Nephron progenitor cell (in vitro differentiated cells): ENCODE measurements at places on chromosomes 7 and 10.

DNA sequence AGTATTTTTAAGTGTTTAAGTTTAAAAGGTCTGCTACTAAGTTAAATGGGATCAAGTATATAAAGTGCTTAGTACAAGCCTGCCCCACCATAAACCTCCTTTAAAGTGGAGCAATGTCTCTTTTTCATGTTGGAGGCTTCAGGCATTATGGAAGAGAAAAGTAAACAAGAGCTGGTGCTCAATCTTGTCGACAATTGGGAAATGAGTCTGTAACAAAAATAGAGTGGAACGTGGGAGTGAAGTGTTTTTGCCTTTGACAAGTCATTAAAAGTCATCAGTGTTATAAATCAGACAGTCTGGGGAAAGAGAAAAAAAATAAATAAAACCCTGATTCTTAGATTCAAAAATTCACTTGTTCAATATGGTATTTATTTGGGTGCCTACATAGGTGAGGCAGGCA, 44.7 kb downstream of the DNAJC12 start:
- peak overlapping the region; percentile 55 for H3K27ac ChIP-seq
- H3K36me3 ChIP-seq = no peaks in the 10 kb centered on the region
- H3K27me3 ChIP-seq = peaks cover 11% of the 10 kb centered on the region
- H3K4me3 ChIP-seq = no peak overlapping the region
- DNase-seq = no peak
- peaks cover 45% of the 10 kb centered on the region for H3K4me1 ChIP-seq

GRCh38 chr10:77716458-77717317, 79.1 kb upstream of the KCNMA1 start:
- H3K4me1 ChIP-seq = peaks cover 61% of the 10 kb centered on the region
- no peak overlapping the region for H3K4me3 ChIP-seq
- no peaks in the 10 kb centered on the region for H3K36me3 ChIP-seq

DNA sequence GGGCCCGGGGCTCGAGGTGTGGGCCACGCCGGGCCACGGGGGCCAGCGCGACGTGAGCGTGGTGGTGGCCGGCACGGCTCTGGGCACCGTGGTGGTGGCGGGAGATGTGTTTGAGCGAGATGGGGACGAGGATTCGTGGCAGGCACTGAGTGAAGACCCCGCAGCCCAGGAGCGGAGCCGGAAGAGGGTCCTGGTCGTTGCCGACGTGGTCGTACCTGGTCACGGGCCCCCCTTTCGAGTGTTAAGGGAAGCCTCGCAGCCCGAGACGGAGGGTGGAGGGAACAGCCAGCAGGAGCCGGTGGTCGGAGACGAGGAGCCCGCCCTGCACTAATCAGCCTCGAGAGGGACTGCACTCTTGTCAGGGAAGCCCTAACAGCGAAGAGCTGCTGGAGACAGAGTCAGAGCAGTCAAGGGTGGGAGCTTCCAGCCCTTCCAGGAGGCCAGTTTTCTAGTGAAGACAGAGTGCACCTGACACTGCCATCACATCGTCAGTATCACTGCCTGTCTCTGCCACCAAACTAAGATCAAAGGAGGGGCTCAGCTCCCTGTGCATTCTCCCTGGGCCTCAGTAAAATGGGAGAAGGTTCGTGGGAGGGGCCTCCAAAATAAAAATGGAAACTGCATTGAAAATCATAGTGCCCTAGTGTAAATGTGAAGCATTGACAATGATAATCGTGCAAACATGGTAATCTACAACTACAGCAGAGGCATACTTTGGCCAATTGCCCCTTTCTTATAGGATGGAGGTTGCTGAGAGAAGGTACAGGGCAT, 1.3 kb downstream of the MBLAC1 start:
- peak overlapping the region; percentile 81 for H3K4me3 ChIP-seq
- peaks cover 11% of the 10 kb centered on the region for H3K36me3 ChIP-seq
- peaks cover 17% of the 10 kb centered on the region for H3K27me3 ChIP-seq
- H3K4me1 ChIP-seq = peaks cover 38% of the 10 kb centered on the region

- no peaks in the 10 kb centered on the region for H3K4me1 ChIP-seq
- H3K4me3 ChIP-seq = no peak overlapping the region
- peak; percentile 49 for DNase-seq
- H3K27ac ChIP-seq = no peak overlapping the region
- H3K36me3 ChIP-seq = no peaks in the 10 kb centered on the region
- peaks cover 5% of the 10 kb centered on the region for H3K27me3 ChIP-seq
Observed at GRCh38 chr7:43071604-43072003, 40.8 kb upstream of the HECW1 start.

- DNase-seq = no peak
- peaks cover 17% of the 10 kb centered on the region for H3K27me3 ChIP-seq
- no peaks in the 10 kb centered on the region for H3K36me3 ChIP-seq
- no peak overlapping the region for H3K4me3 ChIP-seq
Observed at GRCh38 chr10:100890673-100891317, 22.0 kb upstream of the SLF2 start.

DNA sequence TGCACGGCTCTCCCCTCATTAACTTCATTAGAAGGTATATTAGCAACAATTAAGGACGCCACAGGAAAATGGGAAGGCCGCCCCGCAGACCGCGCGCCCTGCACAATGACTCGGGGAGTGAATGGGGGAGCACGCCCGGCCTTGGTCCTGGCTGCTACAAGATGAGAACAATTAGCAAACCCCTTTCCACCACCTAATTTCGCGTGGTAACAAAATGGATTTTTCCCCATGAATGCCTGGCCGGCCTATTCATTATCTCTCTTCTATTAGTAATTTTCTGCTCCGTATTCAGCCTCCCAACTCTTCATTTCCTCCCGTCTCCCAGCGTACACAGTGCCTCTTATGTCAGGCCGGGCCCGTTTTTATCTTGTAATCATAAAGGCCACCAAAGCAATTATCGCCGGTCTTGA, 346.9 kb downstream of the DNAJB6 start:
- H3K27me3 ChIP-seq = peaks cover 90% of the 10 kb centered on the region
- peaks cover 67% of the 10 kb centered on the region for H3K4me1 ChIP-seq
- peak overlapping the region; percentile 79 for H3K4me3 ChIP-seq
- no peak for DNase-seq

DNA sequence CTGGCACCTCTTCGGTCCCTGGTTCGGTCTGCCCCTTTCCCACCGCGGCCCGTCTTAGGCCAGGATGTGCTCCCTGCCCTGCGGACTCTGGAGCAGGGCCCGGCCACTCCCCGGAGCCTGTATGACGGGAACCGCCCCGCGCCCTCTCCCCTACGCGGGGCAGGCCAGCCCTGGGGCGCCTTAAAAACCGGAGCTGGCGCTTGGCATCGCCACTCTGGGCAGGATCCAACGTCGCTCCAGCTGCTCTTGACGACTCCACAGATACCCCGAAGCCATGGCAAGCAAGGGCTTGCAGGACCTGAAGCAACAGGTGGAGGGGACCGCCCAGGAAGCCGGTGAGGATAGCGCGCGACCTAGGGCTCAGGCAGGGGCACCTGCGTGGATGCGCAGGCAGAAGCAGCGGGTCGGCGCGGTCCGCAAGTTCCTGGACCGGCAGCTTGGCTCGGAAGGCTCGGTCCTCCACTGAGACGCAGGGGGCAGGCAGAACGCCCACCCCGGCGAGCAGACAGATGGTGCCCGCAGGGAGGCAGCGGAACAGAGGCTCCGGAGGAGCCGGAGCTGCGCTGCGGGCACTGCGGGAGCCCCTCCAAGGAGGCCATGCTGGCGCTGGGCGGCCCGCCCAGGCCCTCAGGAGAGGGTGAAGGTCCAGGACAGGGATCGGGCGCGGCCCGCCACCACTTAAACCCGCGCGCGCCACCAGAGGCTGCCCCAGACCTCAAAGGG, at the start of gene ADIRF:
TSS of gene ADIRF (plus strand) at position 212 of the 723 bp plus-strand sequence. CDS start at position 275, 63 bp downstream.
- H3K27me3 ChIP-seq = peaks cover 25% of the 10 kb centered on the region
- no peaks in the 10 kb centered on the region for H3K36me3 ChIP-seq
- H3K4me1 ChIP-seq = peaks cover 64% of the 10 kb centered on the region
- no peak for DNase-seq
- no peak within 1 kb of the TSS for H3K4me3 ChIP-seq

- DNase-seq = no peak
- no peak overlapping the region for H3K27ac ChIP-seq
- H3K27me3 ChIP-seq = peaks cover 24% of the 10 kb centered on the region
Observed at GRCh38 chr10:14240253-14241189, 90.2 kb downstream of the FRMD4A start.

DNA sequence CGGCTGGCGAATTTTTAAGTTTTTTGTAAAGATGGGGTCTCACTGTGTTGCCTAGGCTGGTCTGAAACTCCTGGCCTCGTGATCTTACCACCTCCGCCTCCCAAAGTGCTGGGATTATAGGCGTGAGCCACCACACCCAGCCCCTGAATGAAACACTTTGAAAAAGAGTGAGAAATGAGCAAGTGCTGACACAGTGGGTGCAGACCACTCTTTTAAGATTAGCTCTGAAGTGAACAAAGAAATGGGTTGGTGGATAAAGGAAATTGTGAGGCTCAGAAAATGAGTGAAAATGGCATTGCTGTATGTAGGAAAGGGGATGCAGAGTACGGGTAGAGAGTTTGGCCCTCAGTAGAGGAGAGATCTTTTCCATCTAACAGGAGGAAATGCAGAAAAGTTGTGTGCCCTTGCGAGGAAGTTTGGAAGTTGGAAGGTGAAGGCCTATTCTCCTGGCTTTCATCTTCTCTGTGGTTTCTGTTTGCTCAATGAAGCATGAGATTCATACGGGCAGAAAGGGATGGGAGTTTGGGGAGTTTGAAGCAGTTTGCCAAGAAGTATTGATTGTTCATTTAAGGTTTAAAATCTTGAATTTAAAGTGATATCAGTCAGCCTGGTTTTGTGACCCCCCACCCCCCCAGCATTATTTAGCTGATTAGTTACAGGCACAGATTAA, 11.0 kb downstream of the MAPK8 start:
- no peaks in the 10 kb centered on the region for H3K4me1 ChIP-seq
- H3K4me3 ChIP-seq = no peak overlapping the region
- H3K36me3 ChIP-seq = peaks cover 36% of the 10 kb centered on the region
- no peak overlapping the region for H3K27ac ChIP-seq
- no peak for DNase-seq
- no peaks in the 10 kb centered on the region for H3K27me3 ChIP-seq

GRCh38 chr10:60870803-60871202, 73.2 kb downstream of the RHOBTB1 start:
- no peak for DNase-seq
- peaks cover 60% of the 10 kb centered on the region for H3K36me3 ChIP-seq
- H3K27ac ChIP-seq = no peak overlapping the region
- no peak overlapping the region for H3K4me3 ChIP-seq

- H3K36me3 ChIP-seq = peaks cover 43% of the 10 kb centered on the region
- no peaks in the 10 kb centered on the region for H3K27me3 ChIP-seq
- DNase-seq = no peak
- peaks cover 8% of the 10 kb centered on the region for H3K4me1 ChIP-seq
- no peak overlapping the region for H3K4me3 ChIP-seq
- H3K27ac ChIP-seq = no peak overlapping the region
Observed at GRCh38 chr10:24674892-24675632, 48.6 kb downstream of the ARHGAP21 start.

DNA sequence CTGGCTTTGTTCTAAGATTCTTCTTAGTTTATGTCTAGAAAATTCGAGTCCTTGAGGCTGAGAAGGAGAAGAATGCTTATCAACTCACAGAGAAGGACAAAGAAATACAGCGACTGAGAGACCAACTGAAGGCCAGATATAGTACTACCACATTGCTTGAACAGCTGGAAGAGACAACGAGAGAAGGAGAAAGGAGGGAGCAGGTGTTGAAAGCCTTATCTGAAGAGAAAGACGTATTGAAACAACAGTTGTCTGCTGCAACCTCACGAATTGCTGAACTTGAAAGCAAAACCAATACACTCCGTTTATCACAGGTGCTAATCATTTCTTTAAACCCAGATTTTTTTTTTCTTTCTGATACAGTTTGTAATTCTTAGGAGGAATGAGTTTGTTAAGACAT, 6.7 kb downstream of the CEP55 start:
- H3K27ac ChIP-seq = no peak overlapping the region
- peaks cover 22% of the 10 kb centered on the region for H3K4me1 ChIP-seq
- peaks cover 42% of the 10 kb centered on the region for H3K36me3 ChIP-seq
- no peaks in the 10 kb centered on the region for H3K27me3 ChIP-seq

GRCh38 chr10:123087348-123087747, 48.4 kb upstream of the HMX3 start:
- peaks cover 39% of the 10 kb centered on the region for H3K27me3 ChIP-seq
- no peaks in the 10 kb centered on the region for H3K4me1 ChIP-seq
- no peak overlapping the region for H3K27ac ChIP-seq
- no peaks in the 10 kb centered on the region for H3K36me3 ChIP-seq
- H3K4me3 ChIP-seq = no peak overlapping the region

DNA sequence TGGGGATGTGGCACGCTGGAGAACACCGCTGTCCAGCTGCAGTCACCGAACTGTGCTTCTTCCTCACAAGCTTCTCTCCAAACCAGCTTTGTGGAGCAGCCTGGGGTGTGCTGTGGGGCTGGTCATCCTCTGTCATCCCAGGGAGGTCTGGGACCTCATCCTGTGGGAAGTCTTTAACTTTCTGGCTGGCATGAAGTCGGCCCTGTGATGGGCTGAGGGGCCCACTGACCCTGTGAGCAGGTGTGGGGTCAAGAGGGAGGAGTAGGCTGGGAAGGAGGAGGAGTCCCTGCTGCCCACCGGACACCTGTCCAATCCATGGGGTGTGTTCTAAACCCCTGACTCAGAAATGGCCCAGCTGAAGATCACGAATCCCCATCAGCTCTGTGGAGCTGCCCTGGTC, 136.2 kb upstream of the SHH start:
- no peaks in the 10 kb centered on the region for H3K36me3 ChIP-seq
- no peak overlapping the region for H3K4me3 ChIP-seq
- no peak for DNase-seq

DNA sequence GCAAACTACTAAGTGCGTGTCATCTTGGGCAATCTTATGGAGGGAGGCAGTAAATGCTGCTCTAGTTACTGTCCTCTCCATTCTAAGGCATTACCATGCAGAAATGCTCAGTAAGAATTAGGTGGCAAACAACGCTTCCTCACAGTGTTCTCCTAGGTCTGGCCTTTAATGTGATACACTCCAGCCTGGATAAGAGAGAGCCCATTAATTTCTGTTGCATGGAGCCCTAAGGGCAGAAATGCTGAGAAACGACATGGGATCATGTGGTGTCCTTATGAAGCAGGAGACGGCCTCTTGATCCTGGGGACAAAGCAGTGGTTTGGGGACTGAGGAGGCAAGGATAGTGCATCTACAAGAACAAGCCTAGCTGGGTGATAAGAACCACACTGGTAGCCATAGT, 44.0 kb downstream of the SLC25A13 start:
- no peak for DNase-seq
- peaks cover 50% of the 10 kb centered on the region for H3K36me3 ChIP-seq
- no peaks in the 10 kb centered on the region for H3K27me3 ChIP-seq
- no peak overlapping the region for H3K4me3 ChIP-seq
- H3K4me1 ChIP-seq = peaks cover 4% of the 10 kb centered on the region

GRCh38 chr10:22494007-22494406, 148.7 kb downstream of the SPAG6 start:
- no peak overlapping the region for H3K4me3 ChIP-seq
- peaks cover 9% of the 10 kb centered on the region for H3K27me3 ChIP-seq
- H3K4me1 ChIP-seq = peaks cover 28% of the 10 kb centered on the region
- H3K27ac ChIP-seq = no peak overlapping the region
- DNase-seq = no peak
- no peaks in the 10 kb centered on the region for H3K36me3 ChIP-seq

GRCh38 chr10:110931769-110932381, 12.5 kb downstream of the SHOC2 start:
- no peak overlapping the region for H3K4me3 ChIP-seq
- no peak overlapping the region for H3K27ac ChIP-seq
- H3K27me3 ChIP-seq = no peaks in the 10 kb centered on the region
- peaks cover 13% of the 10 kb centered on the region for H3K36me3 ChIP-seq

GRCh38 chr7:8261711-8262695, at the start of gene ICA1:
TSS of gene ICA1 (minus strand) at chr7:8262167. CDS start at chr7:8235926, 26,241 bp downstream.
- peaks cover 68% of the 10 kb centered on the region for H3K27me3 ChIP-seq
- DNase-seq = peak; percentile 81
- H3K27ac ChIP-seq = no peak within 1 kb of the TSS
- no peaks in the 10 kb centered on the region for H3K36me3 ChIP-seq
- peak within 1 kb of the TSS; percentile 86 for H3K4me3 ChIP-seq

- H3K36me3 ChIP-seq = peaks cover 72% of the 10 kb centered on the region
- no peaks in the 10 kb centered on the region for H3K4me1 ChIP-seq
- H3K27ac ChIP-seq = no peak overlapping the region
- no peak for DNase-seq
Observed at GRCh38 chr7:131400681-131401176, 73.1 kb downstream of the MKLN1 start.
